ENCODE measurements at places on chromosomes 5 and 9.
A peak's percentile ranks its signal among the peaks of the same experiment; 100 is the strongest.

GRCh38 chr9:137243626-137244485 is 2.8 kb downstream of the TUBB4B start:
- no peak for DNase-seq

DNA sequence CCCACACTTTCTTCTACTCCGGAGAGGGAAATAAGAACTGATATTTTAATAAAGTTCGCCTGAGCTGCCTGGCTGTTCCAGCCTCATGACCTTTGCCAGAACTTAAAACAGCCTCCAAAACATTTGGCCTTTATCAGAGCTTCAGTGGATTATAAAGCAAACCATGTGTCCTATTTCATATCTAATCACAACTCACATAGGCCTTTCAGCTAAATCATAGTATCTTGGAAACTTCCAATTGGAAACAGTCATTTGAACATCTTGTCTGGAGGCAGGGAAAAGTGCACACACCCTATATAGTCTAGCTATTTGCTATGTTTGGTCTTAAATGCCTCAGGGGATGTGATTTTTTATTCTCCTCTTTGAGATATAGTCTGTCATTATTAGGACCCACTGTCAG is 46.0 kb upstream of the FREM1 start:
- no peak for DNase-seq

- peak; percentile 17 for DNase-seq
Observed at GRCh38 chr9:115808695-115809094, 344.9 kb upstream of the PAPPA start.

GRCh38 chr5:10735569-10736276 is 25.3 kb downstream of the DAP start:
- DNase-seq: no peak

DNA sequence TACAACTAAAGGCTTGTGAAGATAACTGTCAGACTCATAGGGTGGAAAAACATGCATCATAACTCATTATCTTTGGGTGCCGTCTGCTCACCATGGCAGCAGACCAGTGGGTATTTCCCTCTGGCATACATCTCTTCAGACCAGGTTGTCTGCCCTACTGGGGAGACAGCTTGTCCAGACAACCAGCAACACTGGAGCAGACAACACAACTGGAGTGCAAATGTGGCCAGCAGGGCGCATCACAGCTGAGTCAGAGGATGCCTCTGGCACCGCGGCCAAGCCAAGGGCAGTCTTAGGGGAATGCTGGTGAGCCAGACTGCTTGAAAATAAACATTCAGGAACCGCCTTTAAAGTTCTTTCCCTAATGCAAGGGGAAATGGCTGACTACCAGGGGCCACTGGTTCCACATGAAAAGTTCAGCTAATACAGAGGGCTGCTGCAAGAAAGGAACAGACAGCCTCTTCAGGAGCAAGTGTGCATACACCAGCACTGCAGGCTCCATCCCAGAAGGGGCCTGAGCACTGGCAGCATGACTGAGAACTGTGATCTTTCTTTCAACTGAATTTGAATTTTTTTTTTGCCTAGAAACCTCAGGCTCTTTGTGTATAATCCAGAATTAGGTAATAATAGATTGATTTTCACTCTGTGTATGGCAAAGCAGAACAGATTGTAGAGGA is 77.3 kb downstream of the MAMDC2 start:
- peak; percentile 95 for DNase-seq

DNA sequence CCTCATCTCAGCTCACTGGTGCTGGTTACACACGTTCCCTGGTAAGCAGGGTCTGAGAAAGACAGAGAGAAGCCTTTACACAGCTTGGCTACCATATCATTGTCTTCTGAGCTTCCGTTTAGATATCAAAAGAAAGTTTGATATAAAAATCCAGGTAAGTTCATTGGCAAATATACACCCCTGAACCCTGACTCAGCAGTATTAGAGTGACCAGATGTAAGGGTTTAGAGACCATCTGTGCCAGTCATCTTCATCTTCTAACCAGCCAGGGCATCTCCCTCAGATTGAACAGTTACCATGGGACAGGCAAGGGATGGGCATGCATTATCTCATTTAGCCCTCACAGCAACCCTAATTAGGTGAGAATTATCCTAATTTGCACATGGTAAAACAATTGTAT is 232.1 kb downstream of the MED10 start:
- no peak for DNase-seq

DNA sequence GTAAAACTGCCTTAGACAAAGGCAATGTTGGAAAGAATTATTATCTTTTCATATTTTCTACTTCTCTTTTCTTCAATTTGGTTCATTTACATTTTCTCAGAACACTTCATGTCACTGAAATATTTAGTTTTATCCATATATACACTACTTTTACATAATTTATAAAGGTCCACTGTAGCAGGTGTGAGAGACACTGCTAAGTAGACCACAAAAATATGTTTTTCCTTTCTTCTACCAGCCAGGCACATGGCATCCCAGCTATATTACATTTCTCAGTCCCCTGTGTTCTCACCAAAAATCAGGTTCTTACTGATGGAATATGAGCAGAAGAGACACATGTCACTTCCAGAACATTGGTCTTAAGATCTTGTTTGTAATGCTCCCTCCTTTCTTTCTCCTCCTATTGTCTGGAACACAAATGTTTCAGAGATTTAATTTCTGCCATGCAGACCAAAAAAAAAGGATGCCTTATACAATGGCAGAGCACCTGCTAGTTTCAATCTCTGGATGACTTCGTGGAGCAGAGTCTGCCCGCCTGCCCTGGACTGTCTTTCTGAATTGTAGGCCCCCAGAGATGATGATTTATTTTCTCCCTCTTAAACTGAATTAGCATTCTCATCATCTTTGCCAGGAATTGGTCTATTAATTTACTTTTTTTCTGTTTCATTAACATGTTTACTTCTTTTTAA is 125.4 kb upstream of the ACOT12 start:
- DNase-seq: no peak

DNA sequence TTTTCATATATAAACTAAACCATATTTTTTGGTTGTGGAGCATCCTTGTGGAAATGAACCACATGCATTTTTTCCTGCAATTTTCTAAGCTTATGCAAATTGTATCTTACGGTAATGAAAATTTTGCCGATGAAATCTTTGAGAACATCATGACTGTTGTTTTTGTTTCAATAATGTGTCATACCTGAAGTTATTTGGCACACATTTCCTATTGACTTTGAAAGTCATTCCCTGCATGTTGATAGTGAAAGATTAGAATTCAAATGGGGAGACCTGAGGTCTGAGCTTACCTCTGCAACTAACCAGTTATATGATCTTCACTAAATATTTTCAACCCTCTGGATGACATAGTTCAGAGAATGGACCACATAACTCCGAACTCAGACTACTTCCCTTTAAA is 88.5 kb downstream of the PRR16 start:
- DNase-seq: no peak

- DNase-seq: peak; percentile 41
Observed at GRCh38 chr5:88889189-88890069, 6.4 kb upstream of the MEF2C start.

GRCh38 chr9:111412280-111412679 is 71.9 kb downstream of the ECPAS start:
- DNase-seq: no peak

DNA sequence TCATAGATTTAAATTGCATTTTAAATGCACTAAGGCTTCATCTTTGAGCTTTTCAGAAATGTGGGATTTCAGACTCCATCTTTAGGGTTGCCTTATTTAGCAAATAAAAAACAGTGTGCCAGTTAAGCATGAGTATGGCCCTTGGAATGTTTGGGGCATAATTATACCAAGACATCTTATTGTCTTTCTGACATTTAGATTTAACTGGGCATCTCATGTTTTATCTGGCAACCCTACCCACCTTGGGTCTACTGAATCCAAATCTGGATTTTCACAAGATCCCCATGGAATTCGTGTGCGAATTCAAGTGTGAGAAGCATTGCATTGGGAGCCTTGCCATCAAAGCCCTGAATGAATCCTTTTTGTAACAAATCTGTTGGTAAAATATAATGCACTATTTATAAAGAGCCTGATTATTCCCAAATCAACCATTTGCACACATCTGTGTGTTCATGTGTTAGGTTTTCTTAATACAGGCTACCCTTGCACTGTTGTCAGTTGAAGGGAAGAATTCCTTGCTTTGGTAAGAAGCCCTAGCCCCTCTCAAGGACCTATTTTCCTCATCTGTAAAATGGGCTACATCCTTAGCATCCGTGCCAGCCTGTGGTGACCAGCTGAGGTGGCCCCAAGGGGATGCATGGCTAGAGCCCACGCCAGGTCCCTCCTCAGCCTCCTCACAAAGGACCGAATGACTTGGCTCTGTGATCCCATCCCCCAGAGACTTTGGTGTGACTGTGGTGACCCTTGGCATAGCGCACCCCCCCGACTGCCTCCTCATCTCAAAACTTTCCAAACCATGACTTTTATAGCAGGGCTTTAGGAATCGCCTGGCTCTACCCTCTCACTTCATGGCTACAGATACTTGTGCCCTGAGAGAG is 8.1 kb downstream of the GSN start:
- DNase-seq: no peak

DNA sequence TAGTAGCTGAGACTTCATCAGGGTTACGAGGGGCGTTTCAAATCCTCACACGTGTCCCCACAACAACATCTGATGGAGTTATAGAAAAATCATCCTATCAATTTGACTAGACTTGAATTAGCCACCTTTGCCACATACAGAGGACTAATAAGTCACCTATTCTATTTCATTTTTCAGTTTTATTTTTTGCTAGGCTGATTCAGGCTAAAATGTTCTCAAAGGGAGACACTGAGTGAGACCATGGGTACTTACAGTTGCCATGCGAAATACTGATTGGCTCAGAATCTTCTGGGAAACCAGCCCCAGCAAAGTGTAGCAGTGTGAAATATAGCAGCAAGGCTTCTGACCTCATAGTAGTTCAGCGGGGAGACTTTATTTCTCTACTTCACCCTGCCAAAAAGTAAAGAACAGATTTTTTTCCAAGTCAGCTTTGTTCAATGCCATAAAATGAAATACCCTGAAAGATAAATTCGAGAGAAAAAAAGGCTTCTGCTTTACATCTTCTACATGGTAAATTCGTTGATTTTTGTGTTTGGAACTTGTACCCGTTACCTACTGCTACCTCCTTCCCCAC is 69.9 kb downstream of the SEMA6A start:
- no peak for DNase-seq

DNA sequence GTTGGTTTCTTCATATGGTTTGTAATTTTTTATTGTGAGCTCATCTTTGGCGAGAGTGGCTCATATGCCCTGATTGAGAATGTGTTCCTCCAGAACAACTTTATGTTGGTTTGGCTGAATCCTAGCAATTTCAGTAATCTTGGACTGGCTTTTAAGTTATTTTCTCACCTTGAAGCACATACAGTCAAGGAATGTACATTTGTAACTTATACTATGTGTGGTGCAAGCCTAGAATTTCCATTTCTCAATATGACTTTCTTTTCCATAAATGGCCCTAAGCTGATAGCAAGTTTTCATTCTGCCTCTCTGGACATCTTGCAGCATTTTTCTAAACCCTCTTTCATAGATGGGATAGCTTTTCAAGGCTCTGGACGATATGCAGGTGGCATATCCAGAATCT is 247.5 kb downstream of the DOCK8 start:
- no peak for DNase-seq

GRCh38 chr9:87607859-87608258 is 110.2 kb downstream of the DAPK1 start:
- DNase-seq: no peak

DNA sequence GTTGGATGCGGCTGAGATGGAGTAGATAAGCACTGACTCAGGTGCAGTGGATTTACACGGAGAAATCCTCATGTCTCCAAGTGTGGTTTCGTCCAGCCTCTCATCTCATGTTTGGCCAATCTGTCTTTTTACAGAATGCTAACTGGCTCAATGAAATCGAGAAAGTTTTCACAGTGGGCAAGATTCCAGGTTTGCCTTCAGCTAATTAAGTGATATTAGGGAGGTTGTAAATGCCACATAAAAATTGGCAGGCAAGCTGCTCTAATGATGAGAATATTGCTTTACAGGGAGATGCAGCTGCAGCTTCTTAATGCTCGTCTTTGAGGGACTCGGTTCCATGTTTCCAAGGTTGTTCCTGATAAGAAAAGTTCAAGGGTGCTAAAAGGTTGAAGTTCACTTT is 23.7 kb downstream of the BARHL1 start:
- no peak for DNase-seq

DNA sequence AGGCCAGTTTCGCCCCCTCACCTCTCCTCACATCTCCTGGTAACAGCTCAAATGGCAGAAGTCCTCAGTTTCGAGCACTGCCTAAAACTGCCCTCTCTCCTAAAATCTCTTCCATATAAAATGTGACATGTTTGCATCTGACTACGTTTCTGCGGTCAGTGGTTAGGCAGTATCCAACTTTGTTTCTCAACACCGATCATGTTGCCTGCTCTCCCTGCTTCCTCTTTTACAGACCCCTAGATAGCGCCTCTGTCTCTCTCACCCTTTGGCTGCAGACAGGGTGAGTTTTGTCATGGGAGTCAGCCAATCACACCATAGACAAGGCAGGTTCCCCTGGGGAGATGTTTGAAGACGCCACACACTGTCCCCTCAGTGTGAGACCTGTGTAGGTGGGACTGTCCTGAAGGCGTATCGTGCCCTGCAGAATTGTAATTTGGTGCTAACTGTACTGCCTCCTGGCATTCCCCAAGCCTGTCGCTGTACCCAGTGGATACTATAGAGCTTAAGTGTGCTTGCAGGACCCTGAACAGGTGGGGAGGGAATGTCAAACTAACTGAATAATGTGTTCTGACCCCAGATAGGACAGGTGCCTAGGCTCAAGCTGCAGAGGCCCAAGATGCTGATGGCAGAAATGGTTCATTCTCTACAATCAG is 1.1 kb downstream of the HEXB start:
- DNase-seq: peak; percentile 34

DNA sequence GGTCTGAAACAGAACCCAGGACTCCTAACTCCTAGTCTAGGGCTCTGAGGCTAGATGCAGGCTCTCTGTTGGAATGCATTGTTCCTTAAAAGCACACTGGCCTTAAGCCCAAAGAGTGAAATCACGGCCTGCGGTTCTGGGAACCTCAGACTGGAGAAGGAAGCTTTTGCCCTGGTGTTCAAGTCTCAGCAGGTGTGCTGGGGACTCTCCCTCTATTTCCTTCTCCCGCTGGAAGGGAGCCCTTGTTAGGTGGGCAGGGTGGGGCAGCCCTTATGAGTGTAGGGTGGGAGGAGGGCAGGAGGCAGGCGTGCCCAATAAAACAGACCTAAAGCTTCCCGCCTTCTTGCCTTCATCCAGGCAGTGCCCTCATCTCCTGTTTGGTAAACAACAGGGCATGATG is 1.8 kb upstream of the PPARGC1B start:
- no peak for DNase-seq

- peak; percentile 7 for DNase-seq
Observed at GRCh38 chr5:132999246-132999645, 27.1 kb downstream of the ZCCHC10 start.

GRCh38 chr5:88722546-88723073 is 160.4 kb downstream of the MEF2C start:
- no peak for DNase-seq

DNA sequence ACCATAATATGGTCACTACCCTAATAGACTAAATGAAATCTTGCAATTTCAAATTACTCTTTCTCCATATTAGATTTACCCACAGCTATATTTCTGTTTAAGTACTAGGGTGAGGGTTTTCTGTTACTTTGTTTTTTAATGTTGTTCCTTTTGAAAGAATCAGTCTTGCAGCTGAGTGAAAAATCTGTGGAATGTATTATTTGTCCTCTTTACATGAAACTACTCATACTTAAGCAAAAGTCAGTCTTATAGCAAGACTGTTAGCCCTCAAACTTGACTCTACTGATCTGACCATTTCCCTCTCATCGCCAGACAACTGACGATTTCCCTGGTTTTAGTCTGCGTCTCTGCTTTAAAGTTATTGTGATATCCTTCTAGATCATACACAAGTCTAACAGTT is 84.0 kb downstream of the PIK3R1 start:
- DNase-seq: no peak

All from fibroblast of upper back skin (primary cell).